COLO829 (cell line): ENCODE measurements at places on chromosomes 5 and 9.

DNA sequence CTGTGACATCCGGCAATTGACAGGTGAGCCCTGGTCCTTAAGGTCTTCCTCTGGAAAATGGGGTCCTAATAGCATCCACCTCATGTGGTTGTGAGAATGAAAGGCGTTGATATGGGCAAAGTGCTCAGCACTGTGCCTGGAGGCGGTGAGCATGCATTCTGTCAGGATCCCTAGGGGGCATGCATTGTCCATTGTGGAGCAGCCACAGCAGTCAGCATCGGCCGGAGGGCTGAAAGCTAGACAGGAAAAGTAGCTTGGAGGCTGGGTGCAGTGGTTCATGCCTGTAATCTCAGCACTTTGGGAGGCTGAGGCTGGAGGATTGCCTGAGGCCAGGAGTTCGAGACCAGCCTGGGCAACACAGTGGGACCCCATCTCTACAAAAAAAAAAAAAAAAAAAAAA, 122.2 kb downstream of the LHX2 start:
- DNase-seq, result no peak

GRCh38 chr5:179227580-179228311, 117.5 kb downstream of the ADAMTS2 start:
- no peak for DNase-seq

DNA sequence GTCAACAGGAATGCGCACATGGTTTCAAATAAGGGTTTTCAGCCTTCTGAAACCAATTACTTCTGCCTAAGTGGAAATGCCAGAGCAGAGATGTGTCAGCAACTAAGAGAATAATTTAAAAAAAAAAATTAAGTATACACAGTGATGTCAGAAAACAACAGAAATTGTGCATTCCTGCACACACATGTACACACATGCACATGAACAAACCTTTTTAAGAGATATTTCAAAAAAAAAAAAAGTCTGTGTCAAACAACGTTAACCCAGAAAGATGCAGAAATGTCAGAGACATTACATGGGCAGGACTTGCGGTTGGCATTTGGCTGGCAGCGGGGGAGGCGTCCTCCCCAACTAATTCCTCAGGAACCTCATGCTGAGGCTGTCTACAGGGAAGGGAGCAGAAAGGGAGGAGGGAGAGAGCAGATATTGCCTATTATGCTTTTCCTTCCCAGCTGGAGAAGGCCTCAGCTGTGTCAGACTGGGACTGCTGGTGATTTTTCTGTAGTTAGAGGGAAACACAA, 536.9 kb upstream of the WWC1 start:
- no peak for DNase-seq

- no peak for DNase-seq
Measured at GRCh38 chr5:109706095-109706494, 16.4 kb downstream of the MAN2A1 start.

DNA sequence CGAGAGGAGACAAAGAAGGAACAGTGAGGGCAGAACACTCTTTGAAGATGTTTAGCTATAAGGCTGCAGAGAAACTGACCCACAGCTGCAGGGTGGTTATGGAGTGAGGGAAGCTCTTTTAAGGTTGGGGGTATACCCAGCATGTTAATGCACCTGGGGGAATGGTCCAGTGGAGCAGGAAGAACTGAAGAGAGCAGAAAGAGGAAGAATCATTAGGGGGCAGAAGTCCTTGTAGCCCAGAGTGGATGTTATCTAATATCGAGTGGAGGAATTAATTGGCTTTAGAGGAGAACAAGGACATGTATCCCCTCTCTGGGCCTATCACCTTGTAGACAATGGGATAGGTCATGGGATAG, 7.7 kb downstream of the IL4 start:
- no peak for DNase-seq

DNA sequence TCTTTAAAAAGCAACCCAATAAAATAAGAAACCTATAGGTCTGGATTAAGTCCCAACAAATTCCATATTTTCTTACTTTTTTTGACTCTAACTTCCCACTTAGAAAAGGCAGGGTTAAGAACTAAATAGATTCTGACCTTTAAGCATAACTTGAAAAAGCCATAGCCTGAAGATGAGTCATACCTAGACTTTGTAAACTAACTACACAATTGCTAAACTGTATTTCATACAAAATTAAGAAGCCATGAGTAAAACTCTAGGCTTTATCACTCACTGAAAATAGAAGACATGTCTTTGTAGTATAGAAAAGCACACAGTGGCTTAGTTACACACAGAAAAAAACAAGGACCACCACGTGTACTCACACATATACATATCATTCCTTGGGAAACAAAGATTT, 51.5 kb downstream of the MLLT3 start:
- peak; percentile 71 for DNase-seq
